ENCODE measurements at places on chromosomes 16 and 17.

DNA sequence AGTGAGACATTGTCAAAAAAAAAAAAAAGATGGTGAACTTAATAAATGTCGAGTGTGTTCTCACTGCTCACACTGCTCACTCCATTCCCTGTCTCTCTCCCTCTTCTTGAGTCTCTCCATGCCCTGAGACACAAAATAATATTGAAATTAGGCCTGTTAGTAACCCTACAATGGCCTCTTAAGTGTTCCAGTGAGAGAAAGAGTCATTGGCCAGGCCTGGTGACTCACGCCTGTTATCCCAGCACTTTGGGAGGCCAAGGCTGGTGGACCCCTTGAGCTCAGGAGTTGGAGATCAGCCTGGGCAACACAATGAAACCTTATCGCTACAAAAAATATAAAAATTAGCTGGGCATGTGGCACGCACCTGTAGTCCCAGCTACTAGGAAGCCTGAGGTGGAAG, 16.2 kb upstream of the CSF3 start:
- DNase-seq: no peak

DNA sequence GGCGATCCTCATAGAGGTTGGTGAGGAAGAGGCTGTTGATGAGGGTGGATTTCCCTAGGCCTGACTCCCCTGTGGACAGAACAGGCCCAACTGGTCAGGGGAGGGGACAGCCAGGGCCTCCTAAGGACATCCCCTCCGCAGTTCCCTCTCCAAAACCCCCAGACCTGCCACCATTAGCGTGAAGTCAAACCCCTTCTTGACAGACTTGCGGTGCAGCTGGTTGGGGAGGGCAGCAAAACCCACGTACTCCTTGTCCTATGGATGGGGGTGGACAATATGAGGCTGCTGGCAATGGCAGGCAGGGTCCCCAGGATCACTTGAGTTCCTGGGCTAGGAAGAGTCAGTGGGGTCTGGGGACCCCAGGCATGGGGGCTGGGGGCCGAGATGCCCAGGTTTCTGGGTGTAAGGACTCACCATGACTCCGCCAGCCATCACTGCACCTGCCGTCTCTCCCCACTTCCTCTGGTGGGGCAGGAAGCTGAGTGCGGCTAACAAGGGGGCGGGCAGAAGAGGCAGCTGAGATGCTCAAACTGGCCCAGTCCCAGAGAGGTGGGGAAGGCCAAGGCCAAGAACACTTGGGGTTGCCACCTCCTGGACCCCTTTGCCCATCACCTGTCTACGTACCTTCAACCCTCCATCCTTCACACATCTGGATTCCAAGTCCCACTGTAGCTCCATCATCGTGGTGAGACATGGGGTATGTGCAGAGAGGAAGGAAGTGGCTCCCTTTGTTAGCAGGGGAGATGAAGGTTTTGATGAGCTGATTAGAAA, at the start of gene SEPTIN1:
Gene SEPTIN1, minus strand, starts transcription at position 451 of the 771 bp plus-strand sequence. Its CDS starts 19 bp downstream, at position 432.
- DNase-seq: no peak

DNA sequence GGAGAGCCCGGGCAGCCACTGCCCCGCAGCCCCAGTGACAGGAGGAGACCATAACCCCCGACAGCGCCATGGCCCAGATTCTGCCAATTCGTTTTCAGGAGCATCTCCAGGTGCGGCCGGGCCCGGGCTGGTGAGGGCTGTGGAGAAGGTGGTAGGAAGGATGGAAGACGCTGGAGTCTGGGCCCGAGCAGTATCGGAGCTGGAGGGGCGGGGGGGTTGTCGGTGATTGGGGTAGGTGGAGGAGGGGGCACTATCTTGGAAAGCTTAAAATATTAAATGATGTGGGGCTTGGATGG, 317 bp downstream of the CLTC start:
- no peak for DNase-seq

DNA sequence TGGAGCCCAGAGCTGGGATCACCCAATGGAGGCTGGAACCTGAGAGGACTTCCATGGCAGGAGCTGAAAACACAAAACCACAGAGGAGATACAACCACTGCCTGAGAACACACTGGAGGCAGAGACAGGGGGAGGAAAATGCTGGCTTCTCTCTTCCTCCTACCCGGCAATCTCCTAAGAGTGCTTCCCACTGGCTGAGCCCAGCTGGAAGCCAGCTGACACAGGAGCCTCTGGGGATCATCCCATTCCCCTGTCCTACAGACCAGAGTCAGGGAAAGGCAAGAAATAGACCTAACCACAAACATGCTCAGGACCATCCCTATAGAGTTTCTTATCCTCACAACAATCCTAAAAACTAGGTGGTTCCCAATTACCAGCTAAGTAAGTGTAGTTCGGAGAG, 112.4 kb upstream of the CDH5 start:
- no peak for DNase-seq

DNA sequence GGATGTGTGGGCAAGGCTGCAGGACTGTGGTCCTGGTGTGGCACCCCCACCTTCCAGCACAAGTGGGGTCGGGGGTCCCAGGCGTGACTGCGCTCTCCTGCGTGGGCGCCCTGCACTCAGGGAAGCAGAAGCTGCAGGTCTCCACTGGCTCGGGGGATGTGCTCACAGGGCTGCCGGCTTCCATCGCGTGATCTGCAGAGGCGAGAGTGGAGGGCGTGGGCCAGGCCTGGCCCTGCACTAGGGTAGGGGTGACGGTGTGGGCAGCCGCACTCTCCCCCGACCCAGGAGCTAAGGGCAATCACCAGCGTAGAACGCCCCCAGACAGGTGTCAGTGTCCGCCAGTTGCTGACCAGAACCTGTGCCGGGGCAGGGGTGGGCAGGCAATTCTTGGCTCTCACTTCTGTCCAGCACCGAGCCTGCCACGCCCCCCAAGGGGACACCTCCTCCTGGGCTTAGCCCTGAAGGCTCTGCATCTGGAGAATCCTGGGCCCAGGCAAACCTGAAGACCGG, 32.3 kb downstream of the TNFRSF13B start:
- no peak for DNase-seq

GRCh38 chr17:74521701-74522201, 9.5 kb downstream of the CD300LB start:
- no peak for DNase-seq

GRCh38 chr17:28574526-28574925, 2.2 kb downstream of the ALDOC start:
- DNase-seq: no peak

DNA sequence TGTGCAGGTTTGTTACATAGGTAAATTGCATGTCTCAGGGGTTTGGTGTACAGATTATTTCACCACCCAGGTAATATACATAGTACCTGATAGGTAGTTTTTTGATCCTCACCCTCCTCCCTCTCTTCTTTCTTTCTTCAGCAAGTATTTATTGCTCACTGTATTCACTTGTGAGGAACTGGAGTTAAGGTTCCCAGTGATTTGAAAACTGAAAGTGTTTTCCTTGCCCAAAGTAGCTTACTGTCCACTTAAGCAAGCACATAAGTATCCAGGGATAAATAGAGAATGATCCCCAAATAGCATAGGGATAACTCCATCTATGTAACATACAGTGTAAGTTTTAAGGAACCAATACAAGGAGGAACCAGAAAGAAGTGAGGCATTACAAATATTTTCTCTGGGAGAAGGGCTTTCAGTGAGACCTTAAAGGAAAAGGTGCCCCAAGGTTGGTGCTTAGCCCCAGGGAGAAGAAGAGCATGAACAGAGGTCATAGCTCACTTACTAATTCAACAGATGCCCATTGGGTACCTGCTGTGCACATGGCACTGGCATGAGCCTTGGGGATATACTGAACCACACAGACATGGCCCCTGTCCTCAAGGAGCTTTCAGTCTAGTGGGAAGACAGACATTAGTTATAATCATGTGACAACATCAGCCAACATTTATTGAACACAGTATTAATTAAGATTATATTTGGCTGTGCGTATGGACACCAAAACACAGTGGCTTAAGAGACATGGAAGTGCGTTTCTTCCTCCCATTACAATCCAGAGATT, 17.0 kb downstream of the MYL4 start:
- no peak for DNase-seq

DNA sequence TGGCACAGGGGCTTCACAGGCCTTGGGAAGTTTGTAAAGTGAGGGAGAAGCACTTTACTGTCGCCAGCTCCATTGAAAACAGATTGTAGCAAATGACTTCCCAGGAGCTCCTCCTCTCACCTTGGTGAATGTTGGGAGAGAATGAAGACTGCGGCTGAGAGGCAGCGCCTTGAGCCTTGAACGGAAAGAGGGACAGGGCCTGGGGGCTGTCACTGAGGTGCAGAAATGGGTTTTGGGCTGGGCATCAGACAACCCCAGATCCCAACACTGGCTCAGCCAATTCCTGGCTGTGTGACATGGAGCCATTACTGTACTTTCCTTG, 603 bp upstream of the MRTFB start:
- no peak for DNase-seq

- no peak for DNase-seq
Measured at GRCh38 chr16:11307639-11308492, 26.7 kb upstream of the PRM1 start.

- no peak for DNase-seq
Measured at GRCh38 chr17:2085648-2085949, 30.7 kb downstream of the HIC1 start.

DNA sequence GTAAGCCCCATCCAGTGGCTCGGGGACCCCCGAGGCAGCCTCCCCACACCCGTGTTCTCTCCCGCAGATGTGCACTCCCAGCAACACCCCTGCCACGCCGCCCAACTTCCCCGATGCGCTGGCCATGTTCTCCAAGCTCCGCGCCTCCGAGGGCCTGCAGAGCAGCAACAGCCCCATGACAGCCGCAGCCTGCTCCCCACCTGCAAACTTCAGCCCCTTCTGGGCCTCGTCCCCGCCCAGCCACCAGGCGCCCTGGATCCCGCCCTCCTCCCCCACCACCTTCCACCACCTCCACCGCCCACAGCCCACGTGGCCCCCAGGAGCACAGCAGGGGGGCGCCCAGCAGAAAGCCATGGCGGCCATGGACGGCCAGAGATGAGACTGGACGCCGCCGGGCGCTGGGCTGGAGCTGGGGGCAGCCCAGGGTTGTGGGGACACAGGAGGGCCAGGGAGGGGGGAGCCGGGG, 5.0 kb downstream of the UBALD2 start:
- DNase-seq: no peak

DNA sequence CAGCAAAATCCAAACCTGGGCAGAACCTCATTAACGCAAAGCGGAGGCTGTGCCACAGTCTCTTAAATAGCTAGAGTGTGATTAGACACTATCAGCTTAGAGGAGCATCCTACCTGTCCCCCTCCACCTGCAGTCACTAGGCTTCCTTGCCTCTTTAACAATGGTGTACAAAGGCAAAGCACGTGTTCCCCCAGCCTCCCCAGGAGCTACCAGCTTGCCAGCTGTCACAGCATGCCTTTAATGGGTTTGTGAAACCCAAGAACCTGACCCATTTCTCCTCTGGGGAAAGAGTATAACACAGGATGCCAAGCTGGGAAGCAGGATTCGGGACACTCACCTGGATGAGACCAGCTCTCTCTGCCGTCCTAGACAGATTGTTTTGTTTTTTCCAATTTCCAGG, 37.2 kb upstream of the TBX2 start:
- no peak for DNase-seq

DNA sequence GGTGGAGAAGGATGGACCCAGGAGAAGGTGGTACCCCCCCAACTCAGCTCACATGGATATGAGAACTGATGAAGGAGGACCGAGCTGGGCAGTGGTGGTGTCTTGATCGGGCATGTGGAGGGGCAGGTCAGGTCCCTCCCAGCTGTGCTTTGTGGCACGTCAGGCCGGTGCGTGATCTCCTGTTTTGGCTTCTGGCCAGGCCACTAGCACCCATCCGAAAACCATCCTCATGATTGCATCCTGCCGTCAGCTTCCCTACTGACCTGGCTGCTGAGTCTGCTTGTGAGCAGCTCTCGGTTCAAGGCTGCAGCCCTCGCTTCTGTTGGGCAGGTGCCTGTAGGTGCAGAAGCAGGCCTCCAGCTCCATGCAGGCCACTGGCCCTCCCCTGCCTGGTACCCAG, 53.1 kb downstream of the PLD6 start:
- no peak for DNase-seq

DNA sequence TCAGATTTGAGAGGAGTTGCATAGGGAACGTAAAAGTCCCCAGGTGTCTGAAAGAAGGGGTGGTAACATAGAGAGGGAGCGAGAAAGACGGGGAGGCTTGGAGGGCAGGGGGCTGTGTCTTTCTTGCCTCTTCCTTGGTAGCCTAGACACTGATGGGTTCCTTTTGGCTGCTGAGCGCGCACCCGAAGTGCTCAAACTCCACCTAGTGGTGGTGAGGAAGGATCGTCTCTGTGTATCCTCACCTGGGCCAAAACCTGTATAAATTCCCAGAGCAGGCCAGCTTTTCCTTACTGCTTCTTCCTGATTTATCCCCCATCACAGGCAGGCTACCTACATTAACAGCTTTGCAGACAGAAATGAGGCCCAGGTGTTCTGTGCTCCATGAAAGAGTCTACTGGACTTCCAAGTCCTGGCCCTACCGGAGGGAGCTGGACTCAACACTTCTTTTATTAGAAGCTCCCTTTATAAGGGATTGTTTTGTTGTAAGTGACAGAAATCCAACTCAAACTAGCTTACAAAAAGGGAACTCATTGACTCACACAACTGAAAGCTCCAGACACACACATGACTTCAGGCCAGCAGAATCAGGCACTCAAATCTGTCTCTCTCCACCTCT, 5.5 kb upstream of the SLC25A35 start:
- peak; percentile 79 for DNase-seq

- no peak for DNase-seq
Measured at GRCh38 chr17:66787914-66788313, 47.0 kb upstream of the CACNG5 start.

Data from hematopoietic multipotent progenitor cell treated with erythropoietin and hydrocortisone succinate and interleukin-3 and kit ligand, for 17 days (in vitro differentiated cells).